ENCODE measurements at places on chromosomes 4 and X.

DNA sequence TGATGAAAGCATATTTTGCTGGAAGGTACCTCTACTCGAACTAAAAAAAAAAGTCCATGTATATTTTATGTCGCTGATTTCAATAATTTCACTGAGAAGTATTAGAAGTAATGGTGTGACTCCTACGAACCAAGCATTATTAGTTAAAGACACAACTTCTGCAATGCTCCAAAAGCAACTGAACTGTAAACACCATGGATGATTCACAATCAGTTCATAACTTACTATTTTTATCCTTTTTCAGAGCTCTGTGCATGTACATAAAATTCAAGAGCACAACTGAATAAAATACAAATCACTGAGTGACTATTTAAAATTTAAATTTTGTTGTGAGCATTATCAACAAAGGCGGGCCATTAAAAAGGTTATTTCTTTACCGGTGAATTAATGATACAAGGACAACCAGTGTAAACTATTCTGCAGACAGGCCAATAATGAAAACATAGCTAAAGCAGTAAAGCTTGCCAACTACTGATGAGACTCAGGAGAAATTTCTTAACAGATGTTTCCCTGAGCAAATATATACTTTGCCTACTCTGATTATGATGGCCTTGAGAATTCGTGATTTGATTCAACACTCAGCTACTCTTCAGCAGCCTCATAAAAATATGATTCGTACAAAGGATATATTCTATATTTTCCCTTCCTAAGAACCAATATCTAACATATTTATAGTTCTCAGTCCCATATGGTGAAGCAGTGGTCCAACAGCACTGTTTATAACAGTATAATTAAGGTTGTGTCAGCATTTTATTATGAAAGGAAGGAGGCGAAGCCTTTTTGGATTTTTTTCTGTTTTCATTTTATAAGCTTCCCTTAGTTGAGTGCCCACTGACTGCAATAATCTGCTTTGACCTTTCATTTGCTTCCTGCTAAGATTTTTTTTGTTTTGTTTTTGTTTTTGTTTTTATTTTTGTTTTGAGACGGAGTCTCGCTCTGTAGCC lies 62.8 kb upstream of the NEIL3 start:
- peaks cover 8% of the 10 kb centered on the region for H3K27me3 ChIP-seq
- H3K36me3 ChIP-seq: peaks cover 4% of the 10 kb centered on the region
- no peak overlapping the region for H3K27ac ChIP-seq
- no peak for DNase-seq
- H3K4me3 ChIP-seq: no peak overlapping the region
- H3K4me1 ChIP-seq: peaks cover 33% of the 10 kb centered on the region

DNA sequence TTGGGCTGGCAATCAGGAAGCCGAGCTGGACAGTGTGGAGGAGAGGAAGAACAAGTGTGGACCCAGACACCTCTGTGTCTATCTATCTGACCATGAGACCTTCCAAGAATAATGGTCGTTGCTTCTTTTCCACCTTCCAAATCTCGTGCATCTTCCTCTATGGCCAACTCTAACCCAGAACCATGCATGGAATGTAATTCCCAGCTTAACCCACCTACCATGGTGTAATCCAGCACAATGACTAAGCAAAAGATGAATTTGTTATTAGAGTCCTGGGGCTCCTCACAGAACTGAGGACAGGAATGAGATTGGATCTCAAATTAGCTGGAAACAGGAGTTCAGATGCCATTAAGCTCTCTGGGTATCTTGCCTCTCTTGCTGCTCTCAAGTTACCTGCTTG lies 17.4 kb upstream of the TMEM184C start:
- DNase-seq: no peak
- H3K27ac ChIP-seq: no peak overlapping the region
- peaks cover 5% of the 10 kb centered on the region for H3K27me3 ChIP-seq
- no peaks in the 10 kb centered on the region for H3K36me3 ChIP-seq
- H3K4me3 ChIP-seq: no peak overlapping the region
- no peaks in the 10 kb centered on the region for H3K4me1 ChIP-seq

DNA sequence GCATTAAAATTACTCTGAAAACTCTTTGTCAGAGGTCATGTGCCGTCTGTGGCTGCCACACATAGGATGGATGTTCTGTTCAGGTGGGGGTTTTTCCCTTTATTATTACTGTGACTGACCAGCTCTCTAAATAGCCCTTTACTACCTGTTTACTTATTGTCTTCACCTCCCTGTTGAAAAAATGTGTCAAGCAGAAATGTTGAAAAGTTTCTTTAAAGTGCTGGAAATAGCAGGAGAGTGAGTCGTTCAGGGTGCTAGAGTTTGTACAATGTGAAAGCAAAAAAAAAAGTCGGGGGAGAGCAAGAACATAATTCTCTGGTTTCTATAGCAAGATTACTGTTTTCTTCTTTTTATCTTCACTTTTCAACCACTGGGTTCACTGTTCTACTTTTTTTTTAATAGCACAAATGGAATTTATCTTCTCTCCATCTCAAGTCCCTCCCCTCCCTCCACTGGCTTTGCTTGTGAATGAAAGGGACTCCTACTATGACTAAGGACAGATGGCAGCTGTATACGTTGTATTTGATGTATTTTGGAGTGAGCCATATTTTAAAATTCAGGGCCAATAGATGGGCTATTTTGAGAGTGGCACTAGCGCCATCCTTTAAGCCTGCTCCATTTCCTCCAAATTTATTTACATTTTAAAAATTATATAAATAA lies 33.3 kb downstream of the ARX start:
- H3K4me1 ChIP-seq: no peaks in the 10 kb centered on the region
- DNase-seq: no peak
- no peak overlapping the region for H3K4me3 ChIP-seq
- no peak overlapping the region for H3K27ac ChIP-seq

DNA sequence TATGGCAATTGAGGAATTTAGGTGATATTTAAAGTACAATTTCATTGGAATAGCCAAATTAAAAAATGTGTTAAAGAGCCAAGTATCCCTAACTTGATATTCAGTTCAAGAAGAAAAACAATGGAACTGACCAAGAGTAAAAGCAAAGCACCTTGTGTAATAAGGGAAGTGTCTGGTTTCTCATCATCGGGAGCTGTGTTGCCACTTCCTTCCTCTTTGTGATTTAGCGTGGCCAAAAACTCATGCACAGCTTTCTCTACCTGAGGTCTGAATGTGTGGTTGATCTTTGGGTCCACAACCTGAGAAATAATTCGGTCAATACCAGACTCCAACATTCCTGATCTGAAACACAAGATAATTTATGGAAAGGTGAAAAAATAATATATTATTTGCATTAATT lies 12.4 kb downstream of the BOD1L1 start:
- no peak overlapping the region for H3K27ac ChIP-seq
- H3K4me1 ChIP-seq: peaks cover 11% of the 10 kb centered on the region
- H3K4me3 ChIP-seq: no peak overlapping the region
- no peak for DNase-seq
- no peaks in the 10 kb centered on the region for H3K27me3 ChIP-seq
- H3K36me3 ChIP-seq: peaks cover 47% of the 10 kb centered on the region

DNA sequence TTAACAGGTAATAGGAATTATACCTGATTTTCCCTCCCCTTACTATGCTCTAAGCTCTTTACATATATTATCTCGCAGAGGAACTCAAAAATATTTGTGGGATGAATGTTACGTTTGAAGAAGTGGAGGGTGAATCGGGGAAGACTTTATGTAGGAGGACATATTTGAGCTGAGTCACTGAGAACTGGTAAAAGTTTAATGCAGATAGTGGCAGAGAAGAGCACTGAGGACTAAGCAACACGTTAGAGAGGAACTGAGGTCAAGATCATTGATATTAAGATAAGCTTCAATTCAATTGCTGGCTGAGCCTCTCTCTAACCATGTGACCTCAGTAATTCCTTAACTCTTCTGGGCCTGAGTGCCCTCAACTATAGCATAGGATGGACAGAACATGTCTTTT lies 26.4 kb upstream of the ELOVL6 start:
- no peak for DNase-seq
- no peaks in the 10 kb centered on the region for H3K36me3 ChIP-seq
- H3K4me1 ChIP-seq: peaks cover 8% of the 10 kb centered on the region

DNA sequence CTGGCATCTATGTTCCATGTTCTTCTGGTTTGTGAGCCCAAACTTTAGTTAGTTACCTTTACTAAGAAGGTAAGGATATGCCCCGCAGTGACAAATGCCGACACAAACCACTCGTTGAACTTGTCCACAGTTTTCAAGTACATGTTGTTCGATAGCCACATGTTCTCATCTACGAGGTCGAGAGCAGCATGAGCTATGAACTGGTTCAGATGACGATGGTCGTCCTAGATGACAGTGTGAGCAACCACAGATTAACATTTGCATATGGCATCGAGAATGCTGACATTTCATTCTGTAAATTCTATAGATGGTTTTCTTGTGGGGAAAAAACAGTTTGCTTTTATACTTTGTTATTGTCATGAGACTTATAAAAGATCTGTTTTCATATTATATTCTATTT lies 18.0 kb downstream of the TRAPPC2 start:
- no peak overlapping the region for H3K27ac ChIP-seq
- DNase-seq: no peak
- no peak overlapping the region for H3K4me3 ChIP-seq
- no peaks in the 10 kb centered on the region for H3K27me3 ChIP-seq
- H3K4me1 ChIP-seq: peaks cover 7% of the 10 kb centered on the region

DNA sequence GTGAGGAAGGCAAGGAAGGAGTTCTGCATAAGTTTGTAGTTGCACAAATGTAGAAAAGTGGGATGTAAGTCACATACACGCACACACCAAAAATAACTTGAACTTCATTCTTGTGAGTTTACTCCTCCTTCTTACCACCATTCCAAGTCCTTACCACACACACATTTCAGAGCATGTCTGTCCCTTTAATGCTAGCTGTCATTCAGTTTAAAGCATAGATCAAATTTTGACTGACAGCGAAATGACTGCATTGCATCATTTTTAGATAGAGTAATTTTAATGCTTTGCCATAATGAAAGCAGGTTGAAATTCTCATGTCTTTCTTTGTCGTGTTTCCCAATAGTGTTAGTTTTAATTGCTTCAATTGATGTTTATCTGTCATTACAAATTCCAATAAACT lies 629.6 kb upstream of the HTR2C start:
- H3K36me3 ChIP-seq: no peaks in the 10 kb centered on the region
- no peak overlapping the region for H3K4me3 ChIP-seq
- no peaks in the 10 kb centered on the region for H3K27me3 ChIP-seq
- no peak for DNase-seq

- H3K4me3 ChIP-seq: no peak overlapping the region
- H3K36me3 ChIP-seq: no peaks in the 10 kb centered on the region
- H3K27me3 ChIP-seq: peaks cover 29% of the 10 kb centered on the region
- no peak overlapping the region for H3K27ac ChIP-seq
- H3K4me1 ChIP-seq: no peaks in the 10 kb centered on the region
These were observed 19.0 kb downstream of the FAM47E start for GRCh38 chr4:76270244-76271175.

DNA sequence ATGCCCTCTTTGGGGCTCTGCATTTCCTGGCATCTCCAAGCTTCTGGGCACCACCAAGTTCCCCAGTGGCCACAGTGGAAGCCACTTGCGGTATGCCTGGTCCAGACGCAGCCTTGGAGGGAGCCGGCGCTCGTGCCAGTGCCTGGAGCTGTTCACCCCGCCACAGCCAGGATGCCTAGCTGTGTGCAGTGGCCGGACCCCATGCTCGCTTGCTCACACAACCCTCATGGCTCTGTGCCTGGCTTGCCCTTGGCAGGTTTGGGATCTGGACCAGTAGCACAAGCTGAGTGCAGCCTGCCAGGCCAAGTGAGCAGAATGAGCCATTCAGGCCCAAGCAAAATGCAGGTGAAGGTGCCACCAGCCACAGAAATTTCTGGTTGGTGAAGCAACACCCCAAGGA lies 283.5 kb downstream of the EVC2 start:
- no peaks in the 10 kb centered on the region for H3K27me3 ChIP-seq
- H3K4me1 ChIP-seq: no peaks in the 10 kb centered on the region
- H3K27ac ChIP-seq: no peak overlapping the region
- H3K4me3 ChIP-seq: no peak overlapping the region

DNA sequence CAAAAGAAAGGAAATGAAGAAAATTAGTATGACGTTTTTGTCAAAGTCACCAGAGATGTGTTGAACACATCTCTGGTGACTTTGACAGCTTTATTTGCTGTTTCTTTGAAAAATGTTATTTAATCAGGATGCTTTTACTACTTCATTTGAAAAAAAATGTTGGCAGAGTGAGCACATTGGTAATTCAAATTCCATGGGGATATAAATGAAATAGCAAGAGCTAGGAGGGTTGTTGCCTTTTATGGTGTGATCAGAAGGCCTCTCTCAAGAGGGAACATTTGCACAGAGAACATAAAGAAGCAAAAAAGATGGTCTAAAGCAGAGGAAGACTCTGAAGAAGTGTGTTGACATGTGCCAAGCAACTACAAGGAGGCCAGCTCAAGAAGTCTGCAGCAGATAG lies 46.6 kb upstream of the CXCL8 start:
- H3K27me3 ChIP-seq: no peaks in the 10 kb centered on the region
- H3K4me1 ChIP-seq: no peaks in the 10 kb centered on the region
- no peak for DNase-seq
- H3K36me3 ChIP-seq: no peaks in the 10 kb centered on the region
- H3K4me3 ChIP-seq: no peak overlapping the region

DNA sequence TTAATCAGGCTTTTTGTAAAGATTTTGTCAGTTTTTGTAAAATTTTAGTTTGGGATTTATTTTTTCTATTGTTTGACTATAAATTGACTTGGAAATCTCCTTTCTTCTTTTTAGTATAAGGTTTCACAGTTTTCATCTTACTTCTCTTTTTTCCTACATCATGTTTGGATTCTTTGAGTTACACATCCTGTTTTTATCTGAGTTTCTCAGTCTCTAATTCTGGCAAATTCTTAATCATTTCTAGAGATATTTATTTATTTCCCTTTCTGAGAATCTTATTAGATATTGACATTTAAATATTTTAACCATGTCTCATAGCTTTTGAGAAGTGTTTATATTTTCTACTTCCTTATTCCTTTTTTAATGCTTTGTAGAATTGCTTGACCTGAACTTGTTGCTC lies 20.7 kb downstream of the USP53 start:
- H3K27me3 ChIP-seq: no peaks in the 10 kb centered on the region
- no peak overlapping the region for H3K27ac ChIP-seq
- peaks cover 35% of the 10 kb centered on the region for H3K4me1 ChIP-seq
- H3K36me3 ChIP-seq: peaks cover 7% of the 10 kb centered on the region
- peak overlapping the region; percentile 47 for H3K4me3 ChIP-seq

DNA sequence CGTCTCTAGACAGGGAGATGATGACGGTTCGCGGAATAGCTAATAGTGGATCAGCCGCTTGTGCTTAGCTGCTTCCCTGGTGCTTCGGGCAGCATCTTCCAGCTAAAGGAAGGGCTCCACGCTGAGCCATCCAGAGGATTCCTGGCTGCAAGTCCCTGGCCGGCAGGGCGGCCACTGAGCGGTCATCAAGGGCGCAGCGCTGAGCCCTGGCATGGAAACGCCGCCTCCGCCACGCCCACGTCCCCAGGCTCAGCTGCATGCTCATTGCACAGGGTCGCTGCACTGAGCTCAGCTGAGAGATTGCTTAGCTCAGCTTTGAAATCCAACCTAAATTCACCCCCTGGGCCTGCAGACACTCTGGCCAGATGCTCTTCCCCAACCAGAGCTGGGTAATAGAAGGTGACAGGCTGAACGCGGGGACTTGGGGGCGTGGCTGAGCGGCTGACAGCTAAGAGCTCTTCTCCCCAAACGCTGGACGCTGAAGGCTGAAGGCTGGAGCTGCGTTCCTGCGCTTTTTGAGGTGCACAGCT lies 118.2 kb upstream of the KIT start:
- no peaks in the 10 kb centered on the region for H3K4me1 ChIP-seq
- DNase-seq: peak; percentile 4
- no peaks in the 10 kb centered on the region for H3K36me3 ChIP-seq
- H3K4me3 ChIP-seq: peak overlapping the region; percentile 56
- H3K27ac ChIP-seq: no peak overlapping the region
